Mesothelial cell of epicardium (in vitro differentiated cells): ENCODE measurements at places on chromosomes 13 and 19.

GRCh38 chr19:37551129-37551993, 43.2 kb downstream of the ZNF571 start:
- no peak for DNase-seq

DNA sequence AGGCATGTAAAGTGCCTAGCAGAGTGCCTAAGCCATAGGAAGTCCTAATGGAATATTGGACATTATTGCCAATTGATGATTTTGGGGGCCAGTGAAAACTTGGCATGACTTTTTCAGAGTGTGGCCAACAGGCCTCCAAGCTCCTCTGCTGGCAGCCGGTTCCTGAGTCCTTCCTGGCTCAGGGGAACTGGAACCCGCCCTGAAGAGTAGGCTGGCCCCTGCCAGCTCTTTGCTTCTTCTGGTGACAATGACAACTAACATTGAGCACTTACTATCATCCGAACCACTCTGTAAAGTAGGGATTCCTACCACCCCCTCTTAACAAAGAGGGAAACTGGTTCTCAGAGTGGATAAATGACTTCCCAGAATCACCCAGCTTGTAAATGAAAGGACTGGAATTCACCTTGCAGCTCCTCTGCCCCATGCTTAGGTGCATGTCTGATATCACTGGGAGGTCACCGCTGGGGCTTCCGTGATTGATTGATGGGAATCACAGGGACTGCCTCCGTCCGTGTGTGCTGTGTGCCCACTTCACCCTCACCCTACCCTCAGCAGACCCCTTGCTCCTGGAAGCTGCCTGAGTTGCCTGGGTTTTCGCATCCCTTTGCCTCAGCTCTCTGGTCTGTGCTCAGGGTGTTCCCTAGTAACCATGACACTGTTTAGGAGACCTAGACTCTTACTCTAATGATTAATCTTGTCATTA, 50.6 kb downstream of the TNFRSF19 start:
- no peak for DNase-seq

GRCh38 chr13:51783428-51784094, 20.4 kb downstream of the DHRS12 start:
- no peak for DNase-seq

GRCh38 chr19:38025909-38026307, 118.9 kb downstream of the SIPA1L3 start:
- no peak for DNase-seq
